GM04504 (cell line): ENCODE measurements at places on chromosomes 1 and 21.

DNA sequence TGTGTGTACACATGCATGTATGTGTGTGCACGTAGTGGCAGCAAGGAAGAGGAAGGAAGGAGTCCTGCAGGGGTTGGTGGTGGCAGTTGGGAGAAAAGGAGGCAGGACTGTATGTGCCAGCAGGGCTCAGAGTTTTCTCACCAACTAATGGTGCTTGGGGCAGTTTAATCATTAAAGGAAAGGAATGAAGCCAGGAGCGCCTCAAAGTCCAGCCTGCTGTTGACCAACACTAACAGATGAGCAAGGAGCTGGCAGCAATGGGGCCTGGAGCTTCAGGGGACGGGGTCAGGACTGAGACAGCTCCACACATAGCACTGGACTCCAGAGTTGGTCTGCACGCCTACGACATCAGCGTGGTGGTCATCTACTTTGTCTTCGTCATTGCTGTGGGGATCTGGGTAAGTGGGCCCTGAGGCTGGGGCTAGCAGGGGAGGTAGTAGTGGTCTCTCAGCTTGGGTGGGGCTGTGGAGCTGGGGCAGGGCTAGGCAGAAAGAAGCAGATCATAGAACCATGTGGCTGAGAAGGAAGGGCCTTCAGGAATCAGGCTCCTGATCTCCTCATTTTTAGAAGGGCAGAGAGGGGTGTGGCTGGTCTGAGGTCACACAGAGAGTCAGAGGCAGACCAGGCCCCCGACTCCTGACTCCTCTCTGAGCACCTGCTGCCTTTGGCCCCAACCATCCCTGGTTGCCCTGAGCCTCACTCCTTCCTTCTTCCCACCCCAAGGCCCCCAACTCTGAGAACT, at the start of gene SLC5A9:
TSS of gene SLC5A9 (plus strand) at position 216 of the 742 bp plus-strand sequence. CDS start at position 237, 21 bp downstream.
- DNase-seq: no peak

DNA sequence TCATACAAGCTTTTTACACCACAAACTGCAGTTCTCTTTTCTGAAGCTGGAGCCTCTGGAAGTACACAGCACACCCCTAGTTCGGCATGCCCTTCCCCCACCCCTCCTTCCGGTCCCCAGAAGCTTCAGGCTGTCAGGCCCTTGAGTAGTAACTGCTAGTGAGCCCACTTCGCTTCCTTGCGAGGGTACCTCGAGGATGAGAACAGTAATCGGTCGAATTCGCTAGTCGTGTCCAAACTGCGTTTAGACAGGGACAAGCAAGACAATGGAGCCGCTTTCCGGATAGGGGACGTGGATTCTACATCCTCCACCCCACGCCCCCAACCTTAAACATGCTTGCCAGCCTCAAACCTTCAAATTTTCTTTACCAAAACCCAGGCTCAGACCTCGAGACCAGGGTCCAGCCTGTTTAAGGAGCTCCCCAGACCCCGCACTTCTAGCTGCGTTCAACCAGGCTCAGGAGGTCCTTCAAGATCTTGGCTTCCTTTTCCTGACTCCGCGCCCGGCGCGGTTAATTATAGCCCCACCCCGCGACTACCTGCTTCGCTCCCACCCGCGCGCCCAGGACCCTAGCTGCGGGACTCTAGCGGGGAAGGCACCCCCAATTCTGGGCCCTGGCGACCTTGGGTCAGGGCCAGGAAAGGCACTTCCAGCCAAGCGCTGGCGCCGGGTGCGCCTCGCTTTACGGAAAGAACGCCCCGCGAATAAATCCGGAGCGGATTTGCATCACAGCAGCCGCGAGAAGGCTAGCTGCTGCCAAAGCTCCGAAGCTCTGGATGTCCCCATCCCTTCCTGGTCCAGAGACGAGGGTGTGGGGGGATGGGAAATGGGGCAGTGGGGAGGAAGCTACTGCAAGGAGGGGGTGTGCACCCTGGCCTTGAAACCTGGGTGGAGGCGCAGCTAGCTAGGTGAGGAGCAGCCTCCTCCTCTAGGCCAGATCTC, 8.1 kb upstream of the TSPAN1 start:
- no peak for DNase-seq

DNA sequence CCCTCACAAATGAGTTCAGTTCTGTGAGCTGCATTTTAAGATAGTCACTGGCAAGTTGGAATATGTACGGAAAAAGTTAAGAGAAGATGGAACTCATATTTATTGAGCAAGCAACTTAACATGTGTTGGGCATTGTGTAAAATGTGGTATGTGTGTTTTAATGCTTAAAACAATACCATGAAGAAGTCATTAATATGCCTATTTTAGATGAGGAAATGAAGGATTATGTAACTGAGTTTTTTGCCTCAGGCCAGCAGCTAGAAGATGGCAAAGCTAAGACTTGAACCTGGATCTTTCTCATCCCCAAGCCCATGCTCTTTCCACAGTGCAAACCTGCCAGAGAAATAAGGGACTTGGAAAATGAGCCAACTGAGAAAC, 48.9 kb downstream of the SPATA46 start:
- DNase-seq: no peak

GRCh38 chr1:153683854-153684253, 5.4 kb downstream of the NPR1 start:
- DNase-seq: no peak

- no peak for DNase-seq
Measured at GRCh38 chr1:24336075-24336474, 16.9 kb downstream of the GRHL3 start.

- peak; percentile 50 for DNase-seq
Measured at GRCh38 chr1:116853680-116854402, 55.9 kb upstream of the PTGFRN start.
